SJSA1 (cell line): ENCODE measurements at places on chromosomes 3 and 15. TPM values are rescaled to one million over a fixed set of nuclear protein-coding genes. Genes with fewer than 3 reads are reported as not detected.
A peak's percentile ranks its signal among the peaks of the same experiment; 100 is the strongest.

GRCh38 chr15:98257290-98257689 lies 296.8 kb downstream of the ARRDC4 start:
- DNase-seq: no peak

GRCh38 chr15:93613386-93613785 lies 524.4 kb upstream of the RGMA start:
- DNase-seq: no peak

GRCh38 chr3:108513961-108514360 lies 3.6 kb upstream of the MYH15 start:
- DNase-seq: no peak

- no peak for DNase-seq
Observed at GRCh38 chr3:43523454-43524053, 98.3 kb downstream of the ANO10 start.

DNA sequence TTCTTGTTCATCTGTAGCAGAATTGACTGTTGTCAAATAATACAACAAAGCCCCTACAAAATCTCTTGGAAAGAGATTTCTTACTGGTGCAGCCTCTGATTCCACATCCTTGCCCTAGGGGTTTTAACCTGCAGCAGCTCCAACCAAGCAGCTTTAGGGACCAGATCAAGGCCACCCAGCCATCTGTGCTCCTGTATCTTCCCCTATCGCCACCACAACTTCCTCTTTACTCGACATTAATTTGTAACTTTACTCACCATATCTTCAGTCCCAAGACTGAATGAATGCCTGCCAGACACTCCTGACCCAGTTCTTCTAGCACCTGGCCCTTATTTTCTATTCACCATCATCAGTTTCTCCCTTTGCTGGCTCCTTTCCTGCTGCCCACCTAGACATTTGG lies 156.6 kb upstream of the IL12A start:
- no peak for DNase-seq

DNA sequence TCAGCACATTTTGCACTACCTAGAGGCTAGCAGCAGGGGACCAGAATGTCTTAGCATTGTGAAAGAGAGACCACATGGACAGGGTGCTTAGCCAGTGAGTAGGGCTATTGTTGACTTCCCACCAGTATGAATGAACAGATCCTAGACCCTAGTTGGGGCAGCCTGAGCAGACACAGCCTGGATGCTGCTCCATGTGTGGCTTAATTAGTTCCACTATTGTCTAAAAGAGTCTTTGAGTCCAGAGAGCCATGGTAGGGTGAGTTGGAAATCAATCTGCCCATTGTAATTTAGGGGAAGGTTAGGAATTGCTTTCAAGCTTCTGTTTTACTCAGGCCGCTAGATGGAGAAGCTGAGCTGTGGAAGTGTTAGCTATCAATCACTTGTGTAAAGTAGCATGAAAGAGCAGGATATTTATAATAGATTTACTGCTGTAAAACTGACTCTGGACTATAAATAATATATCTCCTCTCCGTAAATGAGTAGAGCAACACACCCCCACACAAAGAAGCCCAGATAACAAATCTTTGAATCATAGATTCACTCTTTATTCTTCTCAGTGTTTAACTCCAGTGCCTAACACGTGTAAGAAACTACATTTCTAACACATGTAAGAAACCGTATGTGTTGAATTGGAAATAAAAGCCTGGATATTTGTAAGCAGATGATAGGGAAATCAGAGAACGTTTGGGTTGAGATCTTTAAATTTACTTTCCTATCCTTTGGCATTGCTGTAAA lies 4.1 kb upstream of the GCSAM start:
- DNase-seq: no peak

- no peak for DNase-seq
Observed at GRCh38 chr15:90619939-90620338, 90.2 kb downstream of the CRTC3 start.

GRCh38 chr15:85955501-85956391 lies 123.9 kb upstream of the AGBL1 start:
- DNase-seq: no peak

DNA sequence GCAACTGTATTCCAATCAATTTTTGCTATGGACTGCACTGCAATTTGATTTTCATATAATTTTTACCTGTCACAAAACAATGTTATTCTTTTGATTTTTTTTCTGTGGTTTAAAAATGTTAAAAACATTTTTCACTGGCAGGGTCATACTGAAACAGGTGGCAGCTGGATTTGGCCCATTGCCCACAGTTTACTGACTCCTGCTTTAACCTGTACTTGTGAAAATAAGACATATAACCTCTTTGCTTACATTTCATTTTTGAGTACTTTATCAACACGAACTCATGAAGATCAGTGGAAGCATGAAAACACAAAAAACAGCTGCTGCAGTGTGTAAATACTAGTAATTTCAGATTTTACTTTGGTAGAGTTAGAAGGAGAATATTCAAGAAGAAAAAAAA lies 313.1 kb downstream of the WDR72 start:
- DNase-seq: no peak

- DNase-seq: no peak
Observed at GRCh38 chr3:9448643-9449042, 51.2 kb downstream of the SETD5 start.

DNA sequence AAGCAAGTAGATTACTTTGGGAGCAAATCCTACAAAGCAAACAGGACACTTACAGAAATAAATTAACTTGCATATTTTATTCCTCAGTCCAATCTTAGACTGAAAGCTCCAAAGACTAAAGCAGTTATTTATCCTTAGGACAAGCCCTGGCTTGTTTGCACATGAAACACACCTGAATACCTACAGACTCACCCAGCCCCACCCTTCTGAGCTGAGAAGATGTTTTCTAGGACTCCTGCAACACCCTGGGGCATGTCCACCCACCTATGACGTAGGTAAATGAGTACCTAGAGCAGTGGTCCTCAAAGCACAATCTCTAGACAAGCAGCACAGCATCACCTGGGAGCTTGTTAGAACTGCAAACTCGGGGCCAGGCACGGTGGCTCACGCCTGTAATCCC lies 80.8 kb downstream of the ANXA2 start:
- no peak for DNase-seq

- peak; percentile 75 for DNase-seq
Observed at GRCh38 chr3:139309880-139310279, 33.9 kb upstream of the MRPS22 start.

DNA sequence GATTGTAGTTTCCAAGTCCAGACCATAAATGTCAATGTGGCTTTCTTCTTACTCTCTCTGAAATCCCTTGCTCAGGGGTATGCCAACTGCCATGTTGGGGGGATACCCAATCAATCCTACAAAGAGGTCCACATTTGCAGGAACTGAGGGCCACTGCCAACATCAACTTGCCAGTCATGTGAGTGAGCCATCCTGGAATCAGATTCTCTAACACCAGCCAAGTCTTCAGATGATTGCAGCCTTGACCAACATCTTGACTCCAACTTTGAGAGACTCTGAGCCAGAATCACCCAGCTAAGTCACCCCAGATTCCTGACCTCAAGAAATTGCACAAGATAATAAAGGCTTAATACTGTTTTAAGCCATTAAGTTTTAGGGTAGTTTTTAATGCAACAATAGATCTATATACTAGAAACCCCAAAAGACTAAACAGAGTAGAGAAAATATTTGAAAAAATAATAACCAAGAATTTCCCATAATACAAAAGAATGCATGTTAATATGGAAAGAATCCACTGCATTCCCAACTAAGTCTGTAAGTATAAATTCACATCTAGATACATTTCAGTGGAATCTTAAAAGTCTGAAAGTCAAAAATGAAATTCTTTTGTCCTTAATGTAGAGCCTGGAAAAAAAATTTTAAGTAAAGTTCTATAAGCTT lies 22.4 kb downstream of the ISG20 start:
- DNase-seq: no peak

GRCh38 chr3:28449398-28449797 lies 100.8 kb upstream of the AZI2 start:
- DNase-seq: no peak

GRCh38 chr3:60610441-60611112 lies 640.7 kb downstream of the FHIT start:
- no peak for DNase-seq

GRCh38 chr3:59549962-59550361 lies 500.1 kb upstream of the CFAP20DC start:
- no peak for DNase-seq

DNA sequence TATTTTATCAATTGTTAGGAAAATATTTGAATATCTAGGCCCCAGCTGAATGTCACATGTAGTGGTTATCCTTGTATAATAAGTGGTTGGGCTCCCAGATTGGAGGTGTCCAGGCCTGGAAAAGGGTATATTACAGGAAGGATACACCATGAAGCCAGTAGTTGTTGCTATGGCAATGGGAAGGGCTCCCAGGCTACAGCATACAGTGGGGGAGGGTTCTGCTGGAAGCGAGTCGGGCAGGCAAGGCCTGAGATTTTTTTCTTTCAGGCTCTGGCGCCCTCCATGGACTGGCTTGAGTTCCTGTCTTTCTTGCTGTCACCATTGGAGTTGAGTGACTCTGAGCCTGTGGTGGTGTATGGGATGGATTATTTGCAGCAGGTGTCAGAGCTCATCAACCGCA lies 8.9 kb downstream of the ECE2 start:
- no peak for DNase-seq

DNA sequence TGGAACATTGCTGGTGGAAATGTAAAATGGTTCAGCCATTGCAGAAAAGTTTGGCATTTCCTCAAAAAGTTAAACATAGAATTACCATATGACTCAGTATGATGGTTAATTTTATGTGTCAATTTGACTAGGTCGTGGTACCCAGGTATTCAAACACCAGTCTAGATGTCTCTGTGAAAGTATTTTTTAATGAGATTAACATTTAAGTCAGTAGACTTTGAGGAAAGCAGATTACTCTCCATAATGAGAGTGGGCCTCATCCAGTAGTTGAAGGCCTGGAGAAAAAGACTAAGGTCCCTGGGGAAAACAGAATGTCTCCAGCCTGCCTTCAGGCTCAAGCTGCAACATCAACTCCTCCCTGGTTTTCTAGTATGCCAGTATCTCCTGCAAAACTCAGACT lies 42.3 kb upstream of the TMEM87A start:
- DNase-seq: no peak

GRCh38 chr3:178352326-178353005 lies 183.8 kb upstream of the KCNMB2 start:
- DNase-seq: peak; percentile 81

- DNase-seq: no peak
Observed at GRCh38 chr3:127914584-127914983, 448 bp upstream of the KBTBD12 start.

- DNase-seq: no peak
Observed at GRCh38 chr3:132615881-132616280, 18.8 kb downstream of the ACKR4 start.

DNA sequence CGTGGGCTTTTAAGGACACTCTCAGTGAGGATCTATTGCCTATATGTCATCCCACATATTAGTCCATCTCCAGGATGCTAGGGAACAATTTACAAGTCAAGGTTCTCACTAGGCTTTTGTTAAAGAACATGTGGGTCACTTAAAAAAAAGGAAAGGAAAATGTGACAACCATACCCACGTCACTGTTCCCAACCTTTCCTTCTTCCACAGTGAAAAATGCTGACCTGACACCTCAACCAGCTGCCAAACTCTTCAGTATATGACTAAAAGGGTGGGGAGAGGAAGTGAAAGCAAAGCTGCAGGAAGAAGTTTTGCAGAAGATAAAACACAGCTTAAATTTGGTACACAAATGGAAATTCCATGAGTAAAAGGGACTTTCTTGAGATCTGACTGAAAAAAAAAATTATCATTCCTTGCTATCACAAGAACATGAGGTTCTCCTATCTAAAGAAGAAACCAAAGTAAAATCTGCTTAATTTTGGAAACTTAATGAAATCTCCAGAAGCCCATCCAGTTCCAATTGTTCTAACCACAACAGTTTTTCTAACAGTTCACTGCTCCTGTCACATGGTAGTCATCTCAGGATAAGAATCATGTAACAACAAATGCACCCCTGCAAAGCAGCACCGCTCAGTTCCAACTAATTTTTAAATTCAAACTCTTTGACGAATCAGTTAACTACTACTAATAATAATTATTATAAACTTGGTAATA lies 117.0 kb upstream of the TSPAN3 start:
- peak; percentile 15 for DNase-seq

GRCh38 chr15:84035399-84035766 lies 200.2 kb upstream of the GOLGA6L4 start:
- DNase-seq: no peak

- no peak for DNase-seq
Observed at GRCh38 chr15:41911691-41912345, 18.0 kb upstream of the SPTBN5 start.

DNA sequence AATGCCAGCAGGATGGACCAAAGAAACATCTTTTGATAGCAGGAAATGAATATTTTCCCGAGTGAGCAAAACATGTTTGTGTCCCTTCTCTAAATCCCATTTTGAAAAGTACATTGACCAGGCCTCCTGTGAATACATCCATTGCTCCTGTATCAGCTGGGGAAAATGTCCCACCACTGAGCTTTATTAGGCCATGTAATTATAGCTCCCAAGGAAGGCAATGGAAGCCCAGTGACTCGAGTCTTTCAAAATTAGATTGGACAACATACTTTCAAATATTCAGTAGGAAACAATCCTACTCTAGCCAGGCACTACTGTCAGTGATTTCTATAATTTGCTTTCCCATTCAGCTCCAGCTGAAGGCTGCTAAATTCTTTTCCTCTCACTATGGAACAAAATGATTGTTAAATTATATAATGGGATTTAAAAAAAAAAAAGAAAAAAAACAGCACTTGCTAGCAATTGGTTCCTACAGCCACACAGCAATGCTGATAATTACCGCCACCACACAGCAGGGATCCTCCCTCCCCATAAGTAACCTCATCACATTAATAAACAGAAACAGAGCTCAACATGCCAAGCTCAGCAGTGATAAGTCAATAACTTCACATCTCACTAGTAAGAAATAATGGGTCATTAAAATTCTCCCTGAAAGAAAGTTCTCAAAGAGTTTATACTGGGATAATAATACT lies 172.4 kb upstream of the SLC2A2 start:
- DNase-seq: no peak

- no peak for DNase-seq
Observed at GRCh38 chr15:71437919-71438318, 322.6 kb downstream of the THSD4 start.

- DNase-seq: no peak
Observed at GRCh38 chr3:159977295-159977694, 11.3 kb upstream of the IL12A start.

Gene SLC27A2
- total RNA-seq: 0.13 TPM in 1 of 2 replicates, not detected in the other

Gene C3orf80
- not detected in 2 replicates for total RNA-seq

Gene IL12A
- total RNA-seq: 0.09 and 5.5 TPM in 2 replicates

Gene PAQR5
- 7.2 and 10.5 TPM in 2 replicates for total RNA-seq

Gene GOLGA6L10
- 0.19 and 0.34 TPM in 2 replicates for total RNA-seq

Gene POTEB2
- not detected in 2 replicates for total RNA-seq

Gene LCTL
- total RNA-seq: 0.25 and 1.3 TPM in 2 replicates

Gene RLBP1
- 0.16 TPM in 1 of 2 replicates, not detected in the other for total RNA-seq

Gene GOLGA8S
- 0.05 TPM in 1 of 2 replicates, not detected in the other for total RNA-seq

Gene EPHA3
- 0.03 TPM in 1 of 2 replicates, not detected in the other for total RNA-seq

Gene FANCD2OS
- total RNA-seq: not detected in 2 replicates

Gene ISG20
- total RNA-seq: 0.50 and 1.2 TPM in 2 replicates

Gene KY
- total RNA-seq: 0.05 TPM in 1 of 2 replicates, not detected in the other

Gene TM4SF18
- 2.4 and 10.4 TPM in 2 replicates for total RNA-seq
